ENCODE measurements at places on chromosomes 5 and 9. TPM values are rescaled to one million over a fixed set of nuclear protein-coding genes. Genes with fewer than 3 reads are reported as not detected.

DNA sequence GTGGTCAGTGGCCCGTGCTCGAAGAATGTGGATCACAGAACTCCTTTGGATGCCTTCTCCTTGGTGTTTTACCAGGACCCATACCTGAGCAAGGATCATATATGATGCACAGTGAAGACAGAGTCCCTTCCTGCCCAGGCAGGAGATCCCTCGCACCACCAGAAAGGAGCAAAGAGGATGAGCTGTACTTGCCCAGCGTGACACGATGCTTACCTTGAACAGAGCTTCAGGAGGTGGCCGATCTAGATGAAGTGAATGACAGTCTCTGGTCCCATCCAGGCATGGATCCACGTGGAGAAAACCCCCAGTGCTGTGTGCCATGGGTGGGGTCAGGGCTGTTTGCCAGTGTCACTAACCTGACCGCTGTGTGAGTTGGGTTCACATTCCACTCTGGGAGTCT is 455.4 kb downstream of the GADD45G start:
- no peaks in the 10 kb centered on the region for H3K27me3 ChIP-seq
- H3K4me1 ChIP-seq, result no peaks in the 10 kb centered on the region
- H3K27ac ChIP-seq, result no peak overlapping the region
- DNase-seq, result no peak
- no peak overlapping the region for H3K4me3 ChIP-seq

DNA sequence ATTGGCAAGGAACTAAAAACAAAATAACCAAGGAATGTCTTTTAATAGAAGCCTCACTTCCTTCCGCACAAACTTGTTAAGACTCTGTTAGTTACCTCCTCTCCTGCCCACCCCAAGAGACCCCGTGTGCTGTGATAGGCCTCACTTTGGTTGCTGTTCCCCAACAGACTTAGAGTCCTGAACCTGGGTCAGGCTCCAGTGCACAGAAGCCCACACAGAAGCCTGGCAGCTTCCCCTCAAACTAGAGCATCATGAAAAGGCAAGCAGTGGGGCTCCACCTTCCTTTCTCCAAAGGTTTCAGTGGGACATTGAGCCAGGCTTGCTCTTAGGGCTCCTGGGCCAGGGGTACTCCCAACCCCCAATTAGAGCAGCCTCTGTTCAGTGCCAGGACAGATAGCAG is 230.5 kb downstream of the ESM1 start:
- no peaks in the 10 kb centered on the region for H3K4me1 ChIP-seq
- no peaks in the 10 kb centered on the region for H3K27me3 ChIP-seq
- H3K4me3 ChIP-seq, result no peak overlapping the region
- no peak for DNase-seq

- H3K4me1 ChIP-seq, result peaks cover 26% of the 10 kb centered on the region
- peaks cover 98% of the 10 kb centered on the region for H3K27me3 ChIP-seq
- H3K36me3 ChIP-seq, result no peaks in the 10 kb centered on the region
These were observed 8.9 kb downstream of the OTP start for GRCh38 chr5:77629509-77630113.

GRCh38 chr5:83924891-83925290 is 204.2 kb upstream of the HAPLN1 start:
- no peak overlapping the region for H3K4me3 ChIP-seq
- no peaks in the 10 kb centered on the region for H3K4me1 ChIP-seq
- no peaks in the 10 kb centered on the region for H3K36me3 ChIP-seq
- no peak overlapping the region for H3K27ac ChIP-seq
- no peaks in the 10 kb centered on the region for H3K27me3 ChIP-seq

GRCh38 chr5:80149161-80149609 is 106.7 kb downstream of the SERINC5 start:
- peak; percentile 77 for DNase-seq
- no peak overlapping the region for H3K4me3 ChIP-seq
- no peaks in the 10 kb centered on the region for H3K27me3 ChIP-seq
- peak overlapping the region; percentile 67 for H3K27ac ChIP-seq
- peaks cover 12% of the 10 kb centered on the region for H3K36me3 ChIP-seq

GRHPR gene
- total RNA-seq, result 157 TPM

GRCh38 chr5:160835376-160835775 is 16.6 kb downstream of the ATP10B start:
- H3K27ac ChIP-seq, result no peak overlapping the region
- H3K4me3 ChIP-seq, result no peak overlapping the region
- no peaks in the 10 kb centered on the region for H3K4me1 ChIP-seq
- H3K27me3 ChIP-seq, result no peaks in the 10 kb centered on the region
- DNase-seq, result no peak

PCDHGC4 gene
- 65.5 TPM for total RNA-seq

PCDHB4 gene
- total RNA-seq, result 4.1 TPM

NRARP gene
- 3.2 TPM for total RNA-seq

GGTA1 gene
- total RNA-seq, result 7.6 TPM

SMIM33 gene
- total RNA-seq, result not detected

- no peak overlapping the region for H3K4me3 ChIP-seq
- no peaks in the 10 kb centered on the region for H3K27me3 ChIP-seq
- no peaks in the 10 kb centered on the region for H3K36me3 ChIP-seq
- no peak overlapping the region for H3K27ac ChIP-seq
These were observed 16.8 kb upstream of the PHYKPL start for GRCh38 chr5:178249191-178249989.

DNA sequence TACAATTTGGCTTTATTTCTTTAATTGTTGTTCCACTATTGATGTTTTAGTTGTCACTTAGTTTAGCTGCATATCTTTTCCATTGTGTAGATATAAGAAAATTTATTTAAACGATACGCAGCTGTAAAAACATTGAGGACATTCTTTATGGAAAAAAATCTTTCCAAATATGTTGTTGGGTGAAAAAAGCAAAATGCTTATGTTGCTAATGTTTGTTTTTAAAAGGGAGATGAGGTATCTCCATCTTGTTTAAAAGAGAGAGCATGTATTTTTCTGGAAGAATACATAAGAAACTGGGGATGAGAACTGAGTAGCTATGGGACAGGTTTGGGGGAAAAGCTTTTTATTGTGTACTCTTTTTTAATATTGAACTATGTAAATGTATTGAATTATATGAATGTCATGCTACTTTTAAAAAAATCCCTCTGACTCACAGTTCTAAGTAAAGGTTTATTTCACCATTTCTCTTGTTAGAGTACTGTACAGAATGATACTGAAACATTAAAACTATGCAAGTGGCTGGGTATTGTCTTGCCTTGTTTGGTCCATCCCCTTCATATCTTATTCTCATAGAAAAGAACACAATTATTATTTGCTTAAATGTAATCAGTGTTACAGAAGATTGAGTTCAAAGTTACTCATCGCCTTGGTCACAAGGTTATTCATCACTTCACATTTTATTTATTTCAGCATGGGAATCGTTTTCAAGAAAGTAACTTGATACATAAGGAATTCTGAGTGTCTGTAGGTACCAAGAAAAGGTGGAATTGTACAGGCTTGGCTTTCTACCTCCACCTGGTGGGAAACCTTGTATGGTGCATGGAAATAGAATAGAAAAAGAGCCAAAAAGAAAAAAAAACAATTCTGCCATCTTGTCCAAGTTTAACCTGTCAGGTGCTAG is 85.8 kb downstream of the RIC1 start:
- H3K27ac ChIP-seq, result no peak overlapping the region
- no peak overlapping the region for H3K4me3 ChIP-seq
- no peaks in the 10 kb centered on the region for H3K4me1 ChIP-seq
- DNase-seq, result no peak
- peaks cover 4% of the 10 kb centered on the region for H3K36me3 ChIP-seq

GRCh38 chr9:437574-438001 is 222.9 kb downstream of the DOCK8 start:
- DNase-seq, result no peak
- no peaks in the 10 kb centered on the region for H3K4me1 ChIP-seq
- H3K27ac ChIP-seq, result no peak overlapping the region
- H3K4me3 ChIP-seq, result no peak overlapping the region

DNA sequence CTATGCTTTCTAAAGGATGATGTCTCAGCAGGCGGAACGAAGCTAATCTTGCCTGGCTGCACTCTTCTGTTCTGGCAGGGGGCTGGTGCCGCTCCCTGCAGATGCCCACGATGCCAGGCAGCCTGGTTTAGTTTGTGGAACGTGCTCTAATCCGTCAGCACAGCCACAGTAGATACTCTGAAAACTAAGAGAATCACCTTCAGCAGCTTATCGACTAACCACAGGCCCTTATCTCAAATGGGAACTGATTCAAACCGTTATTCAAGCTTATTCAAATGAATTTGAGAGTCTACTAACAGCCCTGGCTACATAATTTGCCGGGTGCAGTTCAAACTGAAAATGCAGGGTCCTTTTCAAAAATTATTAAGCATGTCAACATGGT is 246.6 kb upstream of the ANKRD55 start:
- no peaks in the 10 kb centered on the region for H3K27me3 ChIP-seq
- DNase-seq, result peak; percentile 24
- no peak overlapping the region for H3K4me3 ChIP-seq
- H3K27ac ChIP-seq, result peak overlapping the region; percentile 94

ERBIN gene
- 74.0 TPM for total RNA-seq

DNA sequence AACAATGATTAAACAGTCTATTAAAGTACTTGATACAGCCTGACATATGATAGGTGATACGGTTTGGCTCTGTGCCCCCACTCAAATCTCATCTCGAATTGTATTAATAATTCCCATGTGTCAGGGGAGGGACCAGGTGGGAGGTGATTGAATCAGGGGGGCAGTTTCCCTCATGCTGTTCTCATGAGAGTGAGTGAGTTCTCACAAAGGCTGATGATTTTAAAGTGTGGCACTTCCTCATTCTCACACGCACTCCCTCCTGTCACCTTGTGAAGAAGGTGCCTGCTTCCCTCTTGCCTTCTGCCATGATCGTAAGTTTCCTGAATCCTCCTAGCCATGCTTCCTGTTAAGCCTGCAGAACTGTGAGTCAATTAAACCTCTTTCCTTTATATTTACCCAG is 40.1 kb upstream of the TARS1 start:
- no peak overlapping the region for H3K4me3 ChIP-seq
- DNase-seq, result no peak
- no peaks in the 10 kb centered on the region for H3K27me3 ChIP-seq
- H3K36me3 ChIP-seq, result no peaks in the 10 kb centered on the region

- H3K36me3 ChIP-seq, result peaks cover 3% of the 10 kb centered on the region
- no peak for DNase-seq
- H3K4me1 ChIP-seq, result peaks cover 11% of the 10 kb centered on the region
These were observed 6.6 kb upstream of the MSMP start for GRCh38 chr9:35760651-35761050.

DNA sequence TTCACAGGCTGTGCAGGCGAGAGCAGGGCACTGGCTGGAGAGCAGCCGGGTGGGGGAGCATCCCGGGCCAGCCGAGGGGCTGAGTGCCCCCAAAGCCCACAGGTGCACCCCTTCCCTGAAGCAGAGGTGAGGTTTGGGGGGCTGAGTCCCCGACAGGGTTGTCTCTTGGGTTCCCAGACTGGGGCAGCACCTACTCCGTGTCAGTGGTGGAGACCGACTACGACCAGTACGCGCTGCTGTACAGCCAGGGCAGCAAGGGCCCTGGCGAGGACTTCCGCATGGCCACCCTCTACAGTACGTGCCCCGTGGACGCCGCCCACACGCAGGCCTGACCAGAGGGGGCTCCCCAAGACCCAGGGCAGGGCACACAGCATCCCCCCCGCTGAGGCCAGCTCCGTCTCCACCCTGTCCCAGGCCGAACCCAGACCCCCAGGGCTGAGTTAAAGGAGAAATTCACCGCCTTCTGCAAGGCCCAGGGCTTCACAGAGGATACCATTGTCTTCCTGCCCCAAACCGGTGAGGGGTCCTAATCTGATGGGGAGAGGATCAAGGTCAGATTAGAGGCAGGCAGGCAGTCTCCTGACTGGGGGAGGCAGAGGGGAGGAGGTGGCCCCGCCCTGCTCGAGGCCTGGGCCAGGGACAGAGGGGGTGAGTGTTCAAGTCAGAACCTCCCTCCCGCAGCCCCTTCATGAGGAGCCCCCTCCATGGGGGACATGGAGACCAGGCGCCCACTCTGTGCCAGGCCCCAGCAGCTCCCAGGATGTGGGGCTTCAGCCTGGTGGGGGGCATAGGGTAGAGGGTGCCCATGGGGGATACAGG is 2.7 kb downstream of the PTGDS start:
- H3K4me3 ChIP-seq, result no peak overlapping the region
- H3K27me3 ChIP-seq, result peaks cover 21% of the 10 kb centered on the region
- H3K27ac ChIP-seq, result no peak overlapping the region
- H3K36me3 ChIP-seq, result peaks cover 3% of the 10 kb centered on the region

DNA sequence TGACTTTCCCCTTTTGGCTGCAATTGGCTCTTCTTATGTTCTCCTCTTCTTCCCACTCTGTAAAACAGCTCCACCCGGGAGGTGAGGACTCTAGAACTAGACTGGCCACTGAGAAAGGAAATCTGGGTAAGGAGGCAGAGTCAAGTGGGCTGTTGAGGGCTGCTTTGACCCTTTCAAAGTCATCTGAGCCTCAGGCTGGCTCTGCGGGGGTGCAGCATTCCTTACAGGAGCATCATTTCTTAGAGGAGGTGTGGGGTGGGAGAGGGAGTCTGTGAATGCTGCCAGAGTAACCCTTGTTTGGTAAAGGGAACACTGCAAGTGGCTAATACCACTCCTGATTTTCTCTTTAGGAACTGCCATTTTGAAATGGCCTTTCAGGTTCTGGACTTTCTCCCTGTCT is 377.7 kb upstream of the SMARCA2 start:
- no peaks in the 10 kb centered on the region for H3K4me1 ChIP-seq
- H3K4me3 ChIP-seq, result no peak overlapping the region
- H3K27ac ChIP-seq, result no peak overlapping the region

NEURL1B gene
- total RNA-seq, result 8.5 TPM

Data from spinal cord (tissue), 10 donors.